ENCODE measurements at places on chromosomes 1 and 21.

DNA sequence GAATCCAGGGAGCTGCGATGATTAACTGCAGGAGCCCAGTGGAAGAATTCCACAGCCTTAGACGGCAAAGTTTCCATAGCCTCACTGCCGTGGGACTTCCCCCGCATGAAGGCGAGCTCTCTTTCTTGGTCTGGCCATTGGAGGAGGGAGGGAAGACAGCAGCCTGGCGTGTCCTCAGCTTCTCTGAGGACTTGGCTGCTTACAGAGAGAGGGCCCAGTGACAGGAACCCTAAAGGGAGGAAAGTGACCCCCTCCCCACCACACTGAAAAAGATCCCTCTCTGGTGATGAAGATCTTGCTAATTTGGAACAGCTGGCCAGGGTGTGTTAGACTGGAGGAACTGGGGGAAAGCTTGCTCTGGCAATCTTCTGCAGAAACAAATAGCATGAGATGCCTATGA, 41.0 kb downstream of the ATP2B4 start:
- no peak for DNase-seq

- no peak for DNase-seq
Observed at GRCh38 chr1:222239130-222239529, 308.8 kb downstream of the HHIPL2 start.

GRCh38 chr21:41874611-41875010, 4.5 kb downstream of the PRDM15 start:
- no peak for DNase-seq

- DNase-seq, result no peak
Observed at GRCh38 chr1:53754484-53755312, 15.7 kb upstream of the GLIS1 start.

- no peak for DNase-seq
Observed at GRCh38 chr1:50667710-50668356, 244.6 kb upstream of the DMRTA2 start.

GRCh38 chr1:170727963-170728362, 64.0 kb downstream of the PRRX1 start:
- no peak for DNase-seq

- no peak for DNase-seq
Observed at GRCh38 chr21:28066596-28067387, 925.9 kb downstream of the LTN1 start.

- no peak for DNase-seq
Observed at GRCh38 chr21:29145852-29146453, 15.5 kb downstream of the MAP3K7CL start.

DNA sequence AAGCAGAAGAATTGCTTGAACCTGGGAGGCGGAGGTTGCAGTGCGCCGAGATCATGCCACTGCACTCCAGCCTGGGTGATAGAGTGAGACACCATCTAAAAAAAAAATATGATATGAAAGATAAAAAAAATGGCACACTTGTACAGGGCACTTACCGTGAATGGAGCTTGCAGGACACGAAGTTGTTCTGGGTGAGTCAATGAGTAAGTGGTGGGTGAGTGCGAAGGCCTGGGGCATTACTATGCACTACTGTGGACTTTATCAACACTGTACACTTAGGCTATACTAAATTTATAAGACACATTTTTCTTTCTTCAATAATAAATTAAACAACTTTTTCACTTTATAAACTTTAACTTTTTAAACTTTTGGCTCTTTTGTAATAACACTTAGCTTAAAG, 37.0 kb downstream of the TNFRSF8 start:
- DNase-seq, result no peak

- DNase-seq, result no peak
Observed at GRCh38 chr1:71427066-71427465, 346.2 kb upstream of the ZRANB2 start.

DNA sequence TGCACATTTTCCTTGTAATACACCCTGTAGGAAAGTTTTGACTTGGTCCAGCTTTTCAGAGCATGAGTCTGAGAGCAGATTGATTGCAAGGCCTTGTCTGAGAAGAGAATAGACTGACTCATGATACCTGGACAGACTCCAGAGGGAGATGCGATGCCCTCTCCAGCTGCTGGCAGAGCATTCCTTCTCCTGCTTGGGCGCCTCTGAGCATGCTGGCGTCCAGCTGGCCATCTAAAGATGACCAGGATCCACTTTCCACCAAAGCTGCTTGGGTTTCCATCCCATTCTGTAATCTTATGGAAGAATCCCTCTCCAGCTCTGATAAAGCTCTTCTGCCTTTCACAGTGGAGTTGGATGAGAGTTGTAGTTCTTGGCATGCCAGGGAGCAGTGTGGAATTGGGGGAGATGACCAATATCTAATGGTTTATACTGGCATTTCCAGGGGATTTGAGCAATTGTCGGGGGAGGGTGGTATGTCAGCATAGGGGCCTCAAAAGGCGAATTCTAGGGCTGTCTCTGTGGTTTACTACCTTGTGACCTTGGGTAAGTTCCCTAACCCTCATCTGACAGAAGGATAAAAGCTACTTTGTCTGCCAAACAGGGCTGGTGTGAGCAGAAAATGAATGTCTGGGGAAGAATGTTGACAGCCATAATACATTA, 19.5 kb downstream of the SZRD1 start:
- DNase-seq, result no peak

- no peak for DNase-seq
Observed at GRCh38 chr1:241129207-241129960, 227.6 kb downstream of the RGS7 start.

DNA sequence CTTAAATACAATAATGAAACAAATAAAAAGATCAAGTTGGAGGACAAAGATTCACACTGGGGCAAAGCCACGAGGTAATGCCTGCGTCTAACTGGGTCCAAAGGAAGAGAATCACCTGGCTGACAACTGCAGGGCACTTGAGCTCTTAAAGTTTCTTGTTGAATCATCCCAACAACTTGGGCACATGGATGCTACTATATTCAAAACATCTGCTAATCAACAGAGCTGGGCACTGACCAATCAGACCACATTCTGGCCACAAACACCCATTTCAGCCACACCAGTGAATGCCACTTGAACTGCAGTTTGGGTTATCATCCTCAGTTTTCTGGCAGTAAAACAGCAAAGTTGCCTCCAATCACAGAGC, 51.0 kb downstream of the ABCA4 start:
- no peak for DNase-seq

GRCh38 chr1:244163861-244164510, 112.9 kb downstream of the ZBTB18 start:
- no peak for DNase-seq

GRCh38 chr1:75710832-75711231, 13.7 kb upstream of the ACADM start:
- DNase-seq, result no peak

GRCh38 chr1:40971966-40972365, 7.5 kb upstream of the CTPS1 start:
- no peak for DNase-seq

- DNase-seq, result no peak
Observed at GRCh38 chr1:26536521-26536920, 7.0 kb downstream of the RPS6KA1 start.

GRCh38 chr1:40162753-40163441, 1.7 kb downstream of the RLF start:
- no peak for DNase-seq

GRCh38 chr1:231527586-231528171, 790 bp upstream of the TSNAX start:
- no peak for DNase-seq

GRCh38 chr1:212157252-212157651, 121.7 kb downstream of the DTL start:
- DNase-seq, result no peak

- DNase-seq, result no peak
Observed at GRCh38 chr1:36884801-36885200, 149.5 kb downstream of the GRIK3 start.

GRCh38 chr1:111603979-111604378, 15.6 kb upstream of the RAP1A start:
- peak; percentile 73 for DNase-seq

- no peak for DNase-seq
Observed at GRCh38 chr1:35850051-35850450, 33.0 kb upstream of the AGO1 start.

DNA sequence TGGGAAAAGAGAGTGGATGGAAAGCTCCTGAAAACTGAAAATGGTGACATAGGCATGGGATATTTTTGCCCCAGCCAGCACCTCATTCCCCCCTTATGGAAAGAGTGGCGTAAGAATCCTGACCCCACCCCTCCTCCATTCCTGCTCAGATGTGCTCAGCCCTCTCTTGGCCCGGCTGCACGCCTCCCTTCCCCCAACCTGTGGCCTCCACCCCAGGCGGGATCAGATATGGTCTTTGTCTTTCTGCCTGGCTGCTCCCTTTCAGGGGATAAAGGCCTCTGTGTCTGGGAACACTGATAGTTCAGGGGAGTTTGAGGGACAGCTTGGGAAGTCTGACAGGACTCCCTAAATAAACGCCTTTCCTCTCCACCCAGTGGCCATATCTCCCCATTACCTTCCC, 49.8 kb downstream of the KIRREL1 start:
- DNase-seq, result no peak

DNA sequence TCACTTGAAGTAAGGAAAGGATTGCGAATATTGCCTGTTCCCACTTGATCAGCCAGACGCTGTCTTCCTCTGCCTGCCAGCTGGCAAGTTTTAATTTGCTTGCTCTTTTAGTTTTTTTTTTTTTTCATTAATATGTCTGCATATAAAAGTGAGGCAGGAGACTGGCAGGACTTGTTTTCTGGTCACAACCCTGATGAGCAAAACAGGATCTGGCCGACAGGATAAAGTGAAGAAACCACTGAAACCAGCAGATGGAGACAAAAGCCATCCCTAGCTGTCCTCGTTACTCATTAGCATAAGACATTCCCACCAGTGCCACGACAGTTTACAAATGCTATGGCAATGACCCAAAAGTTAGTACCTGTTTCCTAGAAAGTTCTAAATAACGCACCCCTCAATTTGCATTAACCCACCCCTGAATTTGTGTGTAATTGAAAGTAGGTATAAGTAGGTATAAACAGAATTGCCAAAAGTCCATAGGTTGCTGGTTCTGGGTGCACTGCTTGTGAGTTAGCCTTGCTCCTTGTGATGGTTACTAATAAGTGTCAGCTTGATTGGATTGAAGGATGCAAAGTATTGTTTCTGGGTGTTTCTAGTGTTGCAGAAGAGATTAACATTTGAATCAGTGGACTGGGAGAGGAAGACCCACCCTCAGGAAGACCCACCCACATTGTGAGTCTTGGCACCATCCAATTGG, 60.8 kb downstream of the ZNF684 start:
- DNase-seq, result no peak

- DNase-seq, result no peak
Observed at GRCh38 chr1:39957299-39958015, 2.5 kb downstream of the MFSD2A start.

DNA sequence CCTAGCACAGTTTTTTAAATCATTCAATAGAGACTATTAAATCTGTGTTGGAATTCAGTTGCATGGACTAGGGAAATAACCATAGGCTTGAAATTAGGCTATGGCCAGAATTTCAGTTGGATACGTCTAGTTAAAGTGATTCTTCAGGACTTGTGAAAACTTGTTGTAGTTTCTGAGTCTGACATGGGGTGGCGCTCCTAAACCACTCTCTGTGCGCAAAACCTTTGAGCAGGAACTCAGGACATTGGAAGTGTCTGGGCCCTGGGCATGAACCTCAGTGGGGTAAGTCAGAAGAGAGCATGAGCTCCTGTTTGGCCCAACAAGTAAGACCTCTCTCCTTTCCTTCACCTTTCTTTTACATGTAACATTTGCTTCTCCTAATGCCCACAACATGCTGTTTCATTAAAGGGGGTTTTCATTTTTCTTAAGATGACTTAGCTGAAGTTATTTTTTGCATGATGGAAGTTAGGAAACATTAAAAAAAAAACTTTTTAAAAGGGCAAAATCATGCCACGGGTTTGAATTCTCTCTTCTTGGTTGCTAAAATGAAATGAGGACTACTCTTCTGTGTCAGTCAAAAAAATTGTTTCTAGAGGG, 17.1 kb upstream of the CCDC190 start:
- peak; percentile 2 for DNase-seq

GRCh38 chr1:246860401-246860800, 71.3 kb downstream of the AHCTF1 start:
- DNase-seq, result no peak

DNA sequence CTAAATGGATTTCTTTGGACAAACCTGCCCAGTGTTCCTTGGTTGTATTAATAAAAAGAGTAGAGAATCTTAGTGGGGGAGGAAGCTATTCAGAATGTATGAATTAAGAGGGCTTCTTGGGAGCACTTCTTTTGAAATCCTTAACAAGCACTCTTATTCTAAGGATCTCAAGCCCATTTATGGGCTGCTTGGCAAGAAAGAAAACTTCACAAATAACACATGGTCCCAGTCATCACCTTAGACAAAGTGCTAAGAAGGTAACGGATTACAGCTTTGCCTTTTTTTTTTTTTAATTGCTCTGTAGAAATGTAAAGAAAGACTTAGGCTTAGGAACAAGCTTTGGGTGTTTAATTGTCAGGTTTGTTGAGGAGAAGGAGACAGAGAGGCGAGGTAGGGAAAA, 76.6 kb upstream of the IPO9 start:
- DNase-seq, result no peak

- DNase-seq, result no peak
Observed at GRCh38 chr1:62011006-62011405, 183.6 kb upstream of the L1TD1 start.

DNA sequence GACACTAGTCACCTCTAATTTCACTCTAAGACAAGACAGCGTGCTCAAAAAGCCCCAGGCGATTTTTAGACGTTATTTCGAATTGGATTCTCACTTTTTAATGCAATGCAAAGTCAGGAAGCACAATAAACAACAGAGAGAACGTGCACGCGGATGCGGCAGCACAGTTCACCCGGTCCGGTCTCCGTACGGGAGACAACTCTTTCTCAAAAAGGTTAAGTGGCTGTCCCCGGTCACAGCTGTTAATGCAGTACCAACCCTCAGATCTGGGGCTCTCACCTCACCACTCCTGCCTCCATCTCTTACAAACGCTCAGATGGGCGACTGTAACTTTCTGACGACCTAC, 1.2 kb downstream of the HP1BP3 start:
- no peak for DNase-seq
